ENCODE measurements at places on chromosomes 11 and 22.
A peak's percentile ranks its signal among the peaks of the same experiment; 100 is the strongest.

- DNase-seq, result peak; percentile 48
Observed at GRCh38 chr11:4095509-4096230, 1.1 kb downstream of the RRM1 start.

- no peak for DNase-seq
Observed at GRCh38 chr11:44574610-44575287, 9.3 kb downstream of the CD82 start.

GRCh38 chr22:37362621-37363020 is 64.7 kb downstream of the ELFN2 start:
- no peak for DNase-seq

GRCh38 chr11:267491-267994 is 10.7 kb upstream of the NLRP6 start:
- peak; percentile 75 for DNase-seq

- DNase-seq, result no peak
Observed at GRCh38 chr11:33670250-33671011, 30.2 kb downstream of the C11orf91 start.

GRCh38 chr11:34432822-34433221 is 5.9 kb upstream of the CAT start:
- no peak for DNase-seq

DNA sequence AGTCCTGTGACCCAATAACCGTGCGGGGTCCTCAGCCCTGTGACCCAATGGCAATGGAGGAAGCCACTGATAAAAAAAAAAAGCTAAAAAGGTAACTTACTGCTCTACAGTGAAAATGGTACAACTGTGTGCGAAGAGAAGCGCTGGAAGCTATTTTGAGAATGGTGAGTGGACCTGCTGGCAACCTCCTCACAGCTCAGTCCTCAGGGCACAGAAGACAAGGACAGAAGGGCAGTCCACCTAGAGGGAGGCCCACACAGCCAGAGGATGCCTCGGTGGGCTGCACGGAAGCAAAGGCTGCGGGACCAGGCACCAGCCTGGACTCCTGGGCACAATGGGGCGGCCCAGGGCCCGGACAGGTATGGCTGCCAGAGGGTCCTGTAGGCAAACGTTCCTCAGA is 35.6 kb downstream of the BRD1 start:
- DNase-seq, result no peak

DNA sequence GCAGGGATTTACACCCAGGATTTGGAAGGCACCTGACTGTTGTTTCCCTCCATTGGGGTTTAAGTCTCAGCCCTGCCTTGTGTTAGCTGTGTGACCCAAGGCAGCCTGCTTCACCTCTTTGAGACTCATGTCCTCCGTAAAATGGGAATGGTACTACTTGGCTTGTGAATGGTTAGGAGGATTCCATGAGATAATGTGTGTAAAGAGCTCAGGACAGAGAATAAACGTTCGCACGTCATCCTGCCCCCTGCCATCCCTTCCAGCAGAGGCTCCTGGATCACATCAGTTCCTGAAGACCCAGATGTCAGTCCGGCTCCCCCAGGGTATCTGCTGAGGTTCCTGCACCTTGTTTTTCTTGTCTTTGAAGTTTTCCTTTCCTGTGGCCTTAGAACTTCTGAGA is 16.8 kb upstream of the ACCSL start:
- no peak for DNase-seq

GRCh38 chr11:121054266-121054665 is 30.4 kb downstream of the TBCEL start:
- no peak for DNase-seq

- DNase-seq, result no peak
Observed at GRCh38 chr22:37967147-37967546, 13.6 kb downstream of the POLR2F start.

DNA sequence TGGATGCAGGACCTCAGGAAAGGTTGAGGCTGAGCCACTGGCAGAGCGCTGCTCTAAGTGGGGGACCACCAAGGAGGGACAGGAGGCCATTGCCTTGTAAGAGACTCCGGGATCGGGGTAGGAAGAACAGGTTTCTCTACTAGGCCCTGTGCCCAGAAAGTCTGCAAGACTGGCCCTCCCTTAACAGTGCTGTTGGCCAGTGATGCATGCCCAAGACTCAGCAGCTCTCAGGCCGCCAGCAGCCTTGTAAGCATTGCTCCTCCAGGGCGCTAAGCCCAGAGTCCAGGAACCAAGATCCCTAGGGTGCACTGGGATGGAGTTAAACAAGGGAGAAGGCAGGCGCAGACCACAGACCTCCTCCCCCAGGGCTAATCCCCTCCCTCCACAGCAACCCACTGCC is 39.3 kb upstream of the PANX1 start:
- DNase-seq, result no peak

DNA sequence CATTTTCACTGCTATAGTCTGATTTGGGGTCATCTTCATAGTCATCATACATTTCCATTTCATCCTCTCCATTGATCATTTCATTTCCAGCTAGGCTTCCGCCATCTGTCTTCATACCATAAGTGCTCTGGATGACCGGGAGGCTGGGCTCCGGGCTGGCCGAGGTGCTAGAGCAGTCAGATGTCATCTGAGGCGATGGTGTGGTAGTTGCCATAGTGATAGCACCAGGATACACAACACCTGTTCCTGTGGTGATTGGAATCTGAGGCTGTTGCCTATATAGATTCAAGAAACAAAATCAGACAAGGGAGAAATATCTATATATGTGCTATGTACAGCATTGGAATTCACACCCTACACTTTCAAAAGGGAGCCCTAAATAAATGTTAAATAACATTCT is 383.5 kb downstream of the SOX6 start:
- no peak for DNase-seq

DNA sequence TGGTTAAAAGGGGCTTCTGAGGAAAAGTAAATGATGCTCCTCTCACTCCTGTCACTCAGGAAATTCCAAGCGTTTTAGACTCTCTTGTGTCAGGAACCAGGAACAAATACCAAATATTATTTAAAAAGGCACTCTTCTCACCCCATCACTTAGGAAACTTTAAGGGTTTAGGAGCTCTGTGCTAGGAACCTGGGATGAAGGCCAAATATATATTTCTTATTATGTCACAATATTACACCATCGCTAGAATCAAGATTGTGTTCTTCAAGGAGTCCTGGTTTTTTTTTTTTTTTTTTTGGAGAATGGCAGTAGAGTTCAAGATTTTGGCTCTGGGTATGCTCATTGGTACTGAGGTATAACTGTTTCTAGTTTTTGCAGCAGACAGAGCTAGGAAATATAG is 79.0 kb upstream of the HEPHL1 start:
- no peak for DNase-seq

DNA sequence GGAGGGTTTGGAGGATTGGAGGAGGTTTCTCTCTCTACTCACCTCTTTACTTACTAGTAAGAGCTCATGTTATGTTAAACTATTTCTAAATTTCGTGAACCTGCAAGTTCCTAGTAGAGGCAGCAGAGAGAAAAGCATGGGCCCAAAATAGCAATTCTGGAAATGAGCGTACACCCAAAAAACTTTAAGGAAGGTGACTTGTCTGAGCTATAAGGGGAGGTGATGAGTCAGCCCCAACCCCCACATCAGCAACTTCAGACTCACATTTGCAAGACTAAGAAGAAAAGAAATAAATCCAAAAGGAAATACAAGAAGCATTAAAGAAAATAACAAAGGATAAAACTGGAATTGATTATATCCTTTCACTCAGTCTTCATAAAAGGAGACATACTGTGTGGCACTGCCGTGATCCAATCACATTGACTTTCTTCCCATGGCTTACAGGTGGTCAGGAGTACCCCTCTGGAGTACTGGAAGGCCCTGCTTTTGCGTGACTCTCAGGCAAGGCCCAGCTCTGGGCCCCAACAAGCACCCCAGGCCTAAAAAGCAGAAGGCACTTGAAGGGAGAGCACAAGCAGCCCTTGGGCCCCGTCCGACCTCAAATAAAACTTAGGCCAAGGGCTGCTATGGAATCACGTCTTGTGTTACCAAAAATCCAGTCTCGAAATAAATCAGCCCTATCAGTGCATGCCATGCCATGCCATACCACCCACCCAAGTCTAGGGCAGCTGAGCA is 14.3 kb downstream of the PACSIN2 start:
- DNase-seq, result peak; percentile 54

DNA sequence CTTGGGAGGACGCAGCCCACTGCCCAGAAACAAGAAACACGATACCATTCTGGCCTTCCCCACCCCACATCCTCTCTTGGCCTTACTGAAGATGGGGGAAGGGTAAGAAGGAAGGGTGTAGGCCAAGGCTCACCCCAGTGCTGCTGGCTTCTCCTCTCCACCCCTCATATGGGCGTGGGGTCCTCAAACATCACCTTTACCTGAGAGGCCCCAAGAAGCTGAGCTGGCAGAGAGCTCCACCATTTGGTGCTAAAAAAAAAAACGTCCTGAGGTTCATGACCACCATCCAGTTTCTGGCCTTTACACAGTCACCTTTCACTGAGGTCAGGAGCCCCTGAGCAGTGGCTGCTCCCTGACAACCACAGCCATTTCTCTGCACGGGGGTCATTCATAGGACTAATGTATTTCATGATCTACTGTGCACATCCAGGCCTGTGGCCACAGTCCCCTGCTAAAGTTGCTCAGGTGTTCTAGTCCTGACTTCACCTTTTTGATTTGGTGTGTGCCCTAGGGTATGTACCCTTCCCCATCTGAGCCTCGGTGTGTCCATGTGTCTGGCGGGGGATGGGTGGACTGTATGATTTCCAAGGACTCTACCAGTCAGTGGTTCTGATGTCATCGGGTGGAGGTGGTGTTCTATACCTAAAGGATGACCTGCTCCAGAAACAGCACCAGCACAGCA is 15.1 kb downstream of the RHOG start:
- DNase-seq, result no peak

DNA sequence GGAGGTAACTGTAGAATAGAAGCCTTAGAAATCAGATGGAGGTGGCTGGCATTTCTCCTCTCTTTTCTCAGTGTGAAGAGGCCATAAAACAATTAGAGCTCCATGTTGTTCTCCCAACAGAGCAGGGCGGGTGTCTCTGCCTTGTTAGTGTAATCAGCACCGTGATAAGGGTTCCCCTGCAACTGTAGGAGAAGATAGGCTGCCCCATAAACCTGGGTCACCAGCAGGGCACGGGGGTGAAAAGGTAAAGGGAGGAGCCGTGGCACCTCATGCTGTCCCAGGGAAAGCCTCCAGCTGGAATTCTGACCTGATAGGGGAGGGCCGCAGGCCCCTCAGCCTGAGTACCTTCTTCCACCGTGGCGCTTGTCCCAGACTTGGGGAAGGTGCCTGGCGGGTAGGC is 68.7 kb downstream of the ISX start:
- no peak for DNase-seq

- DNase-seq, result no peak
Observed at GRCh38 chr11:18727479-18728236, 1.7 kb upstream of the IGSF22 start.

GRCh38 chr11:36817336-36817965 is 219.4 kb upstream of the RAG2 start:
- DNase-seq, result no peak

DNA sequence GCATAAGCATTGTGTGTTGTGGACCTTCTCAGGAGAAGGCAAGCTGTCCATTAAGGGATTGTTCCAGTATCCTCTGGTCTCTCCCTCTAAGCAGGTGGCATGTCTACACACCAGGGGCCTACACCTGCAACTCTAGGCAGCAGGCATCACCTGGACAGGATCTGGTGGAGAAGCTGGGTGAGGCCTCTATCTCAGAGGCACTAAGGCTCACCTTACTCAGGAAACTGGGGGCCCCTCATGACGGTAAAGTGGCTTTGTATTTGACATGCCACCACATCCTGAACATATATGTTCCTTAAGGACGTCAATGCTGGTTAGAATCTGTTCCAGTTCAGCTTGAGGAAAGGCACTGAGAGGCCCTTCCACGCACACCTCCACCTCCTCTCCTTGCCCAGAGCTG is 891.3 kb downstream of the OPCML start:
- no peak for DNase-seq

GRCh38 chr11:65557280-65558001 is 718 bp downstream of the LTBP3 start:
- no peak for DNase-seq

DNA sequence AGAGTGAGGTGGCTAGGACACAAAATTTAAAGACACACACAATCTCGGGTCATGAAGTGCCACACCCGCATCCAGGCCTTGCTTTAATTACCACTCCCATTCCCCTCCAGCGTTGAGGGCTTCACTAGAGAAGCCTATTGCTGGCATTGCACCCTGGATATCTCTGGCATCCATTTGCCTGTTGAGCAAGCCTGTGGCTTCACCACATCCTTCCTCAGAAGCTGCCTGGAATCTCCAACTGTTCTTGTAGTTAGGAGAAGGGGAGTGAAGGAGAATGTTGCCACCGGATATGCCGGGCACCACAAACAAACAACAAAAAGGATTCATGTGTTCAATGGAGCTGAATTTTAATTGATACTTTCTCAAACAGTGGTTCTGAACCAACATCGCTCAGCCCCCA is 34.4 kb upstream of the RCN1 start:
- peak; percentile 22 for DNase-seq
